ENCODE measurements at places on chromosomes 16 and 17.
A peak's percentile ranks its signal among the peaks of the same experiment; 100 is the strongest.

DNA sequence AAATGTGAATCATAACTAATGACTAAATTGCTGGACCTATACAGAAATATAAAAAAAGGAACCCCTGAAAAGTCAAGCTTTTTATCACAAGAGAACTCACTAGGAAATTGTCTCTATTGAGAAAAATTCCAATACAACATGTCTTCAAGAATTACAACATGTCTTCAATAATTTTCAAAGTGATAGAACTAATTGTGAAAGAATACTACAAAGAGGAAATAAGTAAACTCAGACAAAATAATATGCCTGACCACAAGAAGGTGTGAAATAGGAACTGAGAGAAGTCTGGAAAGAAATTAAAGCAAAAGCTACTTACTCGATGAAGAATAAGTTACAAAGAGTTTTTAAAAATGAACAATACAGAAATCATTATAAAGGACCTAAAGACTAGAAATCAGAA, 29.9 kb upstream of the OR1G1 start:
- no peak for DNase-seq

DNA sequence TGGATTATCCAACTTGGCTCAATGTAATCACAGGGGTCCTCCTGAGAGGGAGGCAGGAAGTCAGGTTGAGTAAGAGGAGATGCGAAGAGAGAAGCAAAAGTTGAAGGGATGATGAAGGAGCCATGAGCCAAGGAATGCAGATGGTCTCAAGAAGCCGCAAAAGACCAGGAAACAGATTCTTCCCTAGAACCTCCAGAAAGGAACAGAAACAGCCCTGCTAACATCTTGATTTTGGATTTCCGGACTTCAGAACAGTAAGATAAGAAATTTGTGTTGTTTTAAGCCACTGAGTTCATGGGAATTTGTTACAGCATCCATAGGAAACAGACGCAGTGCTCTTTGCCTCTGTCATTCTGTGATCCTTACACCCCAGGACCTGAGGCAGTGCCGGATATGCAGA, 26.8 kb downstream of the CMTR2 start:
- no peak for DNase-seq

DNA sequence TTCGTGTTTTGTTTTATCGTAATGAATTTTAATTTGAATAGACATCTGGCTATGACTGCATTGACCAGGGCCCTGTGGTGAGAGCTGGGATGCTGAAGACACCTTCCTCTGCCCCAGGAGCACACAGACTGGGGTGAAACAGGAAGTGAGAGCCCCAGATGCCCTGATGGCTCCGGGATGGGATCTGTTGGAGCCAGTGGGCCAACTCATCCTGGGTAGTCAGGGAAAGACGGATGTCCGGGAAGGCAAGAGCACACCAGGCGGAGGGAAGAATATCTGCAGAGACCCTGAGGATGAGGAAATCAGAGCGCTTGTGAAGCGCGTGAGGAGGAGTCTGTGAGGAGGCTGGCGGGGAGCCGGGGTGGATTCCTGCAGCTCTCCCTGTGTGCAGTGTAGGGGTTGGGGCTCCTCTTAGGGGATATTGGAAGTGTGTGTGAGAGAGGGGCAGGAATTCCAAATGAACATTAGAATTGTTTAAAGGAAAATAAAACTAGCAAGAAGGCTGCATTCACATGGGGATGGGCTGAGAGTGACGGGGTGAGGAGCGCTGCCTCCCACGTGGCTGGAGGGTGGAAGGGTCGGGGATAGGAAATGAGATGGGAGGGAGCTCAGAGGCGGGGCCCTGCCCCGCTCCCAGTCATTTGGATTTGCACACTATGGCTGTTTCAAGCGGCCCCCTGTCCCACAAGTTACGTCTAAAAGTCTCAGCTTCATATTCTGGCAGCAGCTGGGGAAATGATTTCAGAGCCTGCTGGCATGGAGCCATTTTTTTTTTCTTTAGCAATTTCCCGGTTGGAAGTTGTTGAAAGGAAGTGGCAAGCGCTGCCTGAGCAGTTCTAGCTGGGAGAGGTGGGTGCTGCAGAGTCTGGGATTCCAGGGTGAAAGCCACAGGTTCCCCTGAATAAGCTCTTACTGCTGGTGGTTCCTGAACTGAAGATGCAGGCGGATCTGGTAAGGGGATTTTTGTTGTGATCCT, 71.2 kb upstream of the LGALS9 start:
- DNase-seq, result peak; percentile 66

DNA sequence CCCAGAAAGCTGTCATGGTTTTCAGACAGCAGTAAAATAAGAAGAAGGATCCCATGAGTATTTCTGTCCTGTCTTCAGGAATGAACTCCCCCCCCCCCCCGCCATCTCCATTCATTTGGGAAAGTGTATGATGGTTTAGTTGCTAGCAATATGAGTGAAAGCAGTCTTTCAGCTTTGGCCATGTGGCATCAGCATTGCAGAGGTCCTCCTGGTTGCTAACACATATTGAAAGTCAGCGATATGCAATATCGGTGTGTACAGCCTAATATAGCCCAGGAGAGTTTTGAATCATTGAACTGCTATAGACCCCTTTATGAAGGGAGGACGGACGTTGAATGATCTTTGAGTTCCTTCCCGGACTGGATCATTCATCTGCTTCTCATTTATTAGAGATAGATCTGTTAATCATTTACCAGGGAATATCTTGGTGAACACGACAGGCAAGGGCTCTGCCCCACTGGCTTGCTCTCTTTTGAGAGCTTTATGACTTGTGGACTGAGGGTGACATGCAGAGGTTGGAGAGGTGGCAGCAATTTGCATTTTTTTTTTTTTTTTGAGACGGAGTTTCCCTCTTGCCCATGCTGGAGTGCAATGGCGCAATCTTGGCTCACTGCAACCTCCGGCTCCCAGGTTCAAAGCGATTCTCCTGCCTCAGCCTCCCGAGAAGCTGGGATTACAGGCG, 25.2 kb downstream of the DEF8 start:
- no peak for DNase-seq

DNA sequence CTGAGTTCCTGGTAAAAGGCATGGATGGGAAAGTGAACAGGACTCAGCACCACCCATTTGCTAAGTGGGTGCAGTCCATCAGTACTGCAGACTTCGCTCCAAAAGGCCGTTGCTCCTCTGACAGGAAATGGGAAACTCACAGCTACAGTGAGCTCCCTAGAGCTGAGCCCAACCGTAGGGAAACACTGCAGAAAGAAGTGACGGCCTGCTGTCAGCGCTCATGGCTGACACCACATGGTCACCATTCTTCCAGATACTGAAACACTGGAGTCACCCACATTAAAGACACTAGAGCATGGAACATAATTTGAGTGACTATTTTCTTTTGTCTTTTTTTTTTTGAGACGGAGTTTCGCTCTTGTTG, 31.9 kb downstream of the UBE2O start:
- no peak for DNase-seq

DNA sequence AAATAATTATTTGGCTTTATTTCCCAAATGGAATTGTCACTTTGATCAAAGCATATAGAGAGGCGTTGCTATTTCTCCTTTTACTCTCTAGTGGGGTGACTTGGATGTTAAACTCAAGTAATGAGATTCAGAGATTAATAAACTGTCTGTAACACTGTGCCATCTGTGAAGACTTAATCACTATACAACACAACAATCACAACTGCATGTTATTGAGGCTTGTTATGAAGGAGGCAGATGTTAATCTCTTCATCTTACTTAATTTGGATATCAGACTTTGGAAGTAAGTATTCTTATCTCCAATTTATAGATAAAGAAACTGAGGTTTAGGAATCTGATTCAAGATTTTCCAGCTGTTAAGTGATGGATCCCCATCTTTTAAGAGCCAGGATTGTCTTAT, 132.5 kb downstream of the CNTNAP4 start:
- DNase-seq, result no peak

DNA sequence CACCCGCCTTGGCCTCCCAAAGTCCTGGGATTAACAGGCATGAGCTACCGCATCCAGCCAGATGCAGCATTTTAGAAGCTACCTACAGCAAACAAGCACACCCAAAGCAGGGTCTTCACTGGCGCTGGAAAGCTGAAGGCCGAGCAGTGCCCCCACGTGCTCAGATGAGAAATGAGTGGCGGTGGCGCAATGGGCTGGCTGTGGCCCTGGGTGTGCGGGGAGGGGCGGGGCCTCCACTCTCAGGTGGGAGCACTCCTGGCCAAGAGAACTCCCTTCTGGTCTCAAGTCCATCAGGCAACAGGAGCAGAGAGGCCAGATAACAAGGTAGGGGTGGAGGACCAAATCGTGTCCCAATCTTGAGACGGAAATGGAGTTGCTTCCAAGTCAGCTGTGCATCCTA, 12.1 kb downstream of the TMEM11 start:
- DNase-seq, result no peak

DNA sequence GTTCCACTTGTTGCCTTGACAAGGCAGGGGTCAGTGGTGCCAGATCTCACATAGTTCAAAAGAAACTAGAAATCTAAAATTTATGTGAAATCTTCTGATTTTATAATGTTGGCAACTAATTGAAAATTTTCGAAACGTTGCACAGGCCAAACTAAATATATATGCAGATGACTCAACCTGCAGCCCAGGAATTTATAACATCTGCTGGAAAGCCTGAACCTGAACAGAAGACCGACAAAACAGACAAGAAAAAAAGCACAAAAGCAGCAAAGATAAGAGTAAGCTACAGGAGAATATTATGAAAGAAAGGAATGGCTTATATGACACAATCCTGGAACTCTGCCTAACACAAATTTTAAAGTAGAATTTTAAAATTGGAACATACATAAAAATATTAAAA, 207.6 kb downstream of the CEP112 start:
- no peak for DNase-seq

- DNase-seq, result no peak
Observed at GRCh38 chr17:28335959-28336871, 654 bp downstream of the TNFAIP1 start.

DNA sequence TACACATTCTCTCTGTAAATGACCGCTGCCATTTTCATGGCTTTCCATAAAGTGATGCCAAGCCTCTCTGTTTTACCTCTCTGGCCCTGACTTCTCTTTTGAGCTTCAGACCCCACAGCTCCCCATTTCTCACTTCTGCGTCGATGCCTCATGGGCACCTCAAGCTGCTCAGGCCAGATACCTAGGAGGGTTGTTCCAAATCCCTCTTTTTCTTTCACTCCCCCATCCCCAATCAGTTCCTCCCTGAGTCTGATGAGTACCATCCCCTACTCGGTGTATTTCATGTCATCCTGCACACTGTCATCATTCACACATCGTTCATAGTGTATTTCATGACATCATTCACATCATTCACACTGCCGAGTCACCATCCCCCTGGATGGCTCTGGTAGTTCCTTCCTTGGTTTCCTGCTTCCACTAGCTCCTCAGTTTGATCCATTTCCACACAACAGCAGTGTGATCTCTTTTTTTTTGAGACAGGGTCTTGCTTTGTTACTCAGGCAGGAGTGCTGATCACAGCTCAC, 43.1 kb downstream of the NTN1 start:
- DNase-seq, result no peak

DNA sequence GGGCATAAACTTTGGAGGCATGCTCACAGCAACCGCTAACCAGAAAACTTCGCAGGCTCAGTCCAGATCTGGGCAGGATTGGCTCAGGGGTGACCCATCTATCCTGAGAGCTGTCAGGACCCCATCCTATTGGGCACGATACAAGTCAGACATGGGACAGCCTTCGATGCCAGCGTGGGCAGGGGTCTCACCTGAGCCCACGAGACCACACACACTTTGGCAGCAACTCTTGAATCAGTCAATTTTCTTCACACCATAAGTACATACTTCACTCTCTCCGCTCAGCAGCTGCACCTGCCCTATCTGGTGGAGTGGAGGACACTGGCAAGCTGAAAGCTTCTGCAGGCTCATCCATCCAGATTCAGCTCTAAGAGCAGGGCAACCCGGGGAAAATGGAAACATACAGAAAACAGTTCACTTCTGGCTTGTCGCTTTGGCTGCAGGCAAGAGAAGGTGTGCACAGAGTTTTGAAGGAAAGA, 48.3 kb downstream of the ZFHX3 start:
- DNase-seq, result no peak

DNA sequence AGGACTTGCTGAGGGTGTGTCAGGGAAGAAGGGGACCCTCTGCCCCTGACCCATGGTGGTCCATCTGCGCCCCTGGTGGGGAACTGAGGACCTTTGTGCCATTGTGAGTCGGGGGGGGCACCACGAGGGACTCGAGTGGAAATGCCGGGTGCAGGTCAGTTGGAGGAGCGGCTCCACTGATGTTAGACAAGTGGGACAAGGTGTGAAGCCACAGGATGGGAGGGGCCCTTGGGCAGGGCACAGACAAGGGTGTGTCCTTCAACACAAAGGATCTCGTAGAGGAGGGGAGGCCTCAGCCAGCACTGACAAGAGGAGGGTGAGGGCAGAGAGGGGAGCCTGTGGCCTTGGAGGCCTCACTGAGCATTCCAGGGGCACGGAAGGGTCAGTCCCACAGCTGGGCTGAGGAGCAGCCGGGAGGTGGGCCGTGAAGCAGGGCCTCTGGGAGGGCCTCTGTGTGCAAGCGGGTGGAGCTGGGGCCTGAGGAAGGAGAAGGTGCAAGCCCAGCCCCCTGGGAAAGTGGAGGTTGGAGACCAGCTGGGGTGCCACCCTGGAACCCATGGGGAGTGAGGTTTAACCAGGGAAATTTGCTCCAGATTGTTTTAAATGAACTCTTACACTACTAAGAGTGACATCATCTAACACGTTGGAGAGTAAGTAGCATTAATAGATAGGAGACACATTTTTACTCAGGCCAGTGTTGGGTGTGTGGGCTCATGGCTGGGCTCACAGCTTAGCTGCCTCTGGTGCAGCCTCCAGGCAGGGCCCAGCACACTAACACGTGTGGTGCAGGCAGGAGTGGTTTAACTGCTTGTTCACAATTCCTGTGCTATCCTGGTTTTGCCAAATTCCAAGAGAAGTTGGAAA, 27.9 kb downstream of the NARF start:
- no peak for DNase-seq
